Mesangial cell (primary cell): ENCODE measurements at places on chromosomes 5 and 9. TPM values are rescaled to one million over a fixed set of nuclear protein-coding genes. Genes with fewer than 3 reads are reported as not detected.

The SPATA31D1 gene
- total RNA-seq = not detected in 2 replicates

The SLC31A1 gene
- 12.1 and 13.2 TPM in 2 replicates for total RNA-seq

The SHOC1 gene
- not detected in 2 replicates for total RNA-seq

The SURF6 gene
- total RNA-seq = 9.4 and 9.5 TPM in 2 replicates

The TMEM203 gene
- 36.0 and 40.9 TPM in 2 replicates for total RNA-seq

The BTNL3 gene
- not detected in 2 replicates for total RNA-seq

The ZNF608 gene
- total RNA-seq = 44.5 and 65.4 TPM in 2 replicates

The SLC6A19 gene
- not detected in 2 replicates for total RNA-seq

The ZNF454 gene
- 1.3 and 2.9 TPM in 2 replicates for total RNA-seq

The TRIM32 gene
- total RNA-seq = 19.4 and 25.1 TPM in 2 replicates

The HTR1A gene
- not detected in 2 replicates for total RNA-seq

The SYNPO gene
- 4.1 and 11.0 TPM in 2 replicates for total RNA-seq

The SV2C gene
- total RNA-seq = not detected in 2 replicates

The ZCCHC9 gene
- 9.4 and 12.1 TPM in 2 replicates for total RNA-seq

The IFNK gene
- not detected in 2 replicates for total RNA-seq

The PCDHA10 gene
- total RNA-seq = 0.13 TPM in 1 of 2 replicates, not detected in the other

The SLC27A6 gene
- under 0.01 and 0.63 TPM in 2 replicates for total RNA-seq

The JAKMIP2 gene
- total RNA-seq = 0.25 and 0.65 TPM in 2 replicates

The SPINK9 gene
- total RNA-seq = not detected in 2 replicates

The FAM78A gene
- 1.1 TPM in 2 replicates for total RNA-seq

The RANBP3L gene
- total RNA-seq = not detected in 2 replicates

The GABRA6 gene
- total RNA-seq = not detected in 2 replicates

The ENTPD8 gene
- 0.38 TPM in 1 of 2 replicates, not detected in the other for total RNA-seq

The LRRC70 gene
- 0.16 and 0.38 TPM in 2 replicates for total RNA-seq

The ADGRV1 gene
- 0.76 and 0.81 TPM in 2 replicates for total RNA-seq

The PCDHGA11 gene
- total RNA-seq = 5.4 and 10.4 TPM in 2 replicates

The SHISAL2B gene
- total RNA-seq = not detected in 2 replicates

The CORO2A gene
- total RNA-seq = 2.7 and 3.1 TPM in 2 replicates

The SPINK13 gene
- 0.25 TPM in 1 of 2 replicates, not detected in the other for total RNA-seq

The CKMT2 gene
- total RNA-seq = not detected in 2 replicates

The FOXD1 gene
- 52.2 and 72.4 TPM in 2 replicates for total RNA-seq

The TRIM36 gene
- 0.76 and 2.1 TPM in 2 replicates for total RNA-seq

The IPO11 gene
- 12.0 and 18.9 TPM in 2 replicates for total RNA-seq

The SCGB3A2 gene
- total RNA-seq = not detected in 2 replicates

The C9orf153 gene
- total RNA-seq = 0.16 TPM in 1 of 2 replicates, not detected in the other

The NEUROG1 gene
- not detected in 2 replicates for total RNA-seq
